Activated CD4-positive, alpha-beta T cell treated with anti-CD3 and anti-CD28 coated beads, Interleukin-2, amount 50 U/mL, for 4 hours (primary cell): ENCODE measurements at places on chromosomes 3 and 15.

- no peak for DNase-seq
Observed at GRCh38 chr3:32922078-32922477, 29.4 kb upstream of the CCR4 start.

DNA sequence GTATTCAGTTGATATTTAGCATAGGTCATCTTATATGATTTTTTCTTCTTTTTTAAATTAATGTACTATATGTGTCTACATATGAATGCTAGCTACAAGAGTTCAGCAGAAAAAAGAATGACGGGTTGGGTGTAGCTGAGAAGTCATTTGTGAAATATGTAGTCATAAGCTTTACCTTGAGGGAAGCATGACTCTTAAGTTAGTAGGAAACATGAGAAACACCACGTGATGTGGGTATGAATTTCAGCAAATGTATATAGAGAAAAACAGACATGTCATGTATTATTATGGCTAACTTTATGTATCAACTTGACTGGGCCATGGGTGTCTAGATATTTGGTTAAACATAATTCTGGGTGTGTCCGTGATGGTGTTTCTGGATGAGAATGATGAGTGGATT lies 125.0 kb downstream of the RAP2B start:
- no peak for DNase-seq

DNA sequence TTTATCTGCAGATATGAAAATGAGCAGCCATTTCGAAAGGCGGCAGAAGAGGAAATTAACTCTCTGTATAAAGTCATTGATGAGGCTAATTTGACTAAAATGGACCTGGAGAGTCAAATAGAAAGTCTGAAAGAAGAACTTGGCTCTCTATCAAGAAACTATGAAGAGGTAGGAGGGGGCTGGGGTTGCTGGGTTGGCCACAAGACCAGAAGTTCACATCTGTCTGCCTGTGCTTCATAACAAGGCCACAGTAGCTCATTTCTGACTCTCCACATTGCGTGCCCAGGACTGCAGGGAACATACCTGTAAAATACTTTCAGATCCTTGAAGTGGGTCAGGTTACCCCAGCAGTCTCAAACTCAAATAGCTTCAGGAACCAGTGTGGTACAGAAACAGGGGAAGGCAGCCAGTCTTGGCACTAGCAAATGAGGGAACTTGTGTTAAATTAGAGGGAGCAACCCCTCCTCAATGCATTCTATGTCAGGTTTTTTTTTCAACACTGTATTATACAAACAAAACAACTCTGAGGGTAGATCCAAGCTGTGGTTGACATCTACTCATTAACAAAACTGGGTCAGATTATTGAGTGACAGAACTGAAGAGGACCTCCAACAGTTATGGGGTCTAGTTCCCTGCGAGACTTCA lies 48.7 kb downstream of the BFSP2 start:
- no peak for DNase-seq

GRCh38 chr3:169764312-169764881 lies 463 bp downstream of the TERC start:
- peak; percentile 50 for DNase-seq

DNA sequence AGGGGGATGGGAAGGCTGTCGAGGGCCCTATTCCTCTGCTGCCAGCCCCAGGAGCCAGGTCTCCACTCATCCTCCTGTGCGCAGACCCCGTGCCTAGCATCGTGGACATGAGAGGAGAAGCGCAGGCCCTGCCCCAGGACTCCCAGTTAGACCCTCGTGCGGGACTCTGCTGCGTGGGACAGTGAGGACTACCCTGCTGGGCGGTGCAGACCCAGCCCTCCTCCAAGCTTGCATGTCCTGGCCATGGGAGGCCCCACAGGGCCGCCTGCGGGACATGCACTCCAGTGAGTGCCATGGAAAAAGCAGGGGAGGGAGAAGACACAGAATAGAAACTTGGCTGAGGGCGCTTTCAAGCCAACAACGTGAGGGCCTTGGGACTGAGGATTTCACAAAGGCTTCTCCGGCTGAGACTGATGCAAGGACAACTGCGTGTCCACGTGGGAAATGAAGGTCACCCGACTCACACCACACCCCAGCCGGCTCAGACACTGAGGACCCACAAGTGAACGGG lies 62.6 kb upstream of the IQSEC1 start:
- no peak for DNase-seq

GRCh38 chr3:129276385-129276784 lies 2.3 kb upstream of the HMCES start:
- no peak for DNase-seq
